ENCODE measurements at places on chromosomes 11 and 22.
A peak's percentile ranks its signal among the peaks of the same experiment; 100 is the strongest.

DNA sequence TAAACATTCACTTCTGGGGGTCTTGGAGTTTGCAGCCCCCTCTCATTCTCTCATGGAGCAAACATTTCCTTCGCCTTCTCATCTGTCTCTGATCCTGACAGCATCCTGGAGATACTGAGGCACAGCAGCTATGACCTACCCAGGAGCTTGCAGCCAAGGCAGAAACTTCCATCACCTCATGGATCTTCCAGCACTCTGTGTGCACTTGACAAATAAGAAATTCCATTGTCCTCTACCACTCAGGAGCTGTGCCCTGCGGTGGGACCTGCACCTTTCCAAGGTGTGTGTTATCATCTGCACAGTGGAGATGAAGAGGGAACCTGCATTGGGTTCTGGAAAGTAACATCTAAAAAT, 49.1 kb downstream of the GGTLC2 start:
- no peak for DNase-seq

GRCh38 chr22:36104988-36105387, 55.6 kb downstream of the APOL3 start:
- no peak for DNase-seq

DNA sequence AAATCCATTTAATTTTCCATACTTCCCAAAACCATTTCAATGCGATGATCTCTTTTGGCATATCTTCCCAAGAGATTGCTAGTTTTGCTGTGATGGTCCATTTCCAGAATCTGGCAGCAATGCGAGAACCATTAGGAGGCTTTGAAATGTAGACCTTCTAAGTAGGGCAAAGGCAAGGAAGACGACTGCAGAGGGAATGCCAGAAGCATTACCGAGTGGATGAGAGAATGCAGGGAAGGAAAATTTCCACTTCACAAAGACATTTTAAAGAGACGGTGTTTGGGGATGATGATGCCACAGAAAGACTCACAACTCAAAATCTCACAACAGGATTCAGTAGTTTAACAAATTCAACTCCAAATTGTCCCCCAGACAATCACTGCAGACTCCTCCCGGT, 471 bp upstream of the CEP126 start:
- DNase-seq, result no peak

DNA sequence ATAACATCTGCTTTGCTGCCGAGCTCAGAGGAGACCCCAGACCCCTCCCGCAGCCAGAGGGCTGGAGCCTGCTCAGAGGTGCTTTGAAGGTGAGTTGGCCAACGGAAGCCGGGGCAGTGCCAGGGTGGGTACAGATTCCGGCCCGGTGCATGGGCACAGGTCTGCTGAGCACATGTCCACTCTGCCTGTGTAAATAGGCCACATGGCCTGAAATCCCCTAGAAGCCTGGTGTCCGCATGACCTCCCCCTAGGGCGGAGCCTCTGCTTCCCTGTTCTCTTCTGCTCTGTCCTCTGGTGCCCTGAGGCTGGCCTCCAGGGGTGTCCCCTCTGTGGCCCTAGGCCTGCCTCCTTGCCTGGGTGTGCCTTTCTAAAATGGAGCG, 19.6 kb upstream of the TXNRD2 start:
- no peak for DNase-seq

DNA sequence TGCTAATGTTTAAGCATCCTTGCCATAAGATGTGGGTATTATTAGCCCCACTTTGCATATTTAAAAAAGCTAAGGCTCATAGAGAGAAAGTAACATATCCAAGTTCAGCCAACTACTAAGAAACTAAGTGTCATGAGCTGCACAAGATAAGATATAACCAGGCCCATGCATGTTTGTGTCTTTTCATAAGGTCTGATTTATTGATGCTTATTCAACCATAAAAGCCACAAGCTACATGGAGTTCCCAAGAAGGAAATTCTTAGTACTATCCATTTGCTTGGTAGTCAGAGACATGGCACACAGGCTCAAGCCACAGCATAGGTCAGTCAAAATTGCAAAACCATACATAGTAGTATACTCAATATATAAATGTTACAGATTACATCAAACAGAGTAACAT, 488.5 kb downstream of the SOX6 start:
- no peak for DNase-seq

DNA sequence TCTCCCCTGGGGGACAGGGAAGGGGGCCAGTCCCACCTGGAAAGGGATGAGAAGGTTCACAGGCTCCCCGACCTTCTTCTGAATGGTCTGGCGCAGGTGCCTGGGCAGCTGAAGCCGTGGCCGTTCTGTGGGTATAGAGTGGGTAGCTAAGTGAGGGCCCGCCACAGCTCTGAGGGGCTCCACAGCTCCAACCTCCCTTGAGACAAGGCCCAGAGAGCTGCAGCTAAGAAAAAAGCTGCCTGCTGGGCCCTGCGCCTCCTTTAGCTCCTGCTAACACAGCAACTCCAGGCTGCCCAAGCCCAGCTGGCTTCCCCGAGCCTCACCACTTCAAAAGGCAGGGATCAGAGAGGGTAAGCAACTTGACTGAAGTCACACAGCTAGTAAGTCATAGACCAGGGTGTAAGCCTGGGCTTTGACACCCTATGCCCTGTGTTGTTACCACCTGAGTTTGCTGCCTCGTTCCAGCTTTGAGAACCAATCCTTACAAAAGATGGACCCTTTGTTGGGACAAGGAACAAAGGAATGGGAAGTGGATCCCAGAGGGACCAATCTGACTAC, 18.5 kb downstream of the MYBPC3 start:
- DNase-seq, result no peak

DNA sequence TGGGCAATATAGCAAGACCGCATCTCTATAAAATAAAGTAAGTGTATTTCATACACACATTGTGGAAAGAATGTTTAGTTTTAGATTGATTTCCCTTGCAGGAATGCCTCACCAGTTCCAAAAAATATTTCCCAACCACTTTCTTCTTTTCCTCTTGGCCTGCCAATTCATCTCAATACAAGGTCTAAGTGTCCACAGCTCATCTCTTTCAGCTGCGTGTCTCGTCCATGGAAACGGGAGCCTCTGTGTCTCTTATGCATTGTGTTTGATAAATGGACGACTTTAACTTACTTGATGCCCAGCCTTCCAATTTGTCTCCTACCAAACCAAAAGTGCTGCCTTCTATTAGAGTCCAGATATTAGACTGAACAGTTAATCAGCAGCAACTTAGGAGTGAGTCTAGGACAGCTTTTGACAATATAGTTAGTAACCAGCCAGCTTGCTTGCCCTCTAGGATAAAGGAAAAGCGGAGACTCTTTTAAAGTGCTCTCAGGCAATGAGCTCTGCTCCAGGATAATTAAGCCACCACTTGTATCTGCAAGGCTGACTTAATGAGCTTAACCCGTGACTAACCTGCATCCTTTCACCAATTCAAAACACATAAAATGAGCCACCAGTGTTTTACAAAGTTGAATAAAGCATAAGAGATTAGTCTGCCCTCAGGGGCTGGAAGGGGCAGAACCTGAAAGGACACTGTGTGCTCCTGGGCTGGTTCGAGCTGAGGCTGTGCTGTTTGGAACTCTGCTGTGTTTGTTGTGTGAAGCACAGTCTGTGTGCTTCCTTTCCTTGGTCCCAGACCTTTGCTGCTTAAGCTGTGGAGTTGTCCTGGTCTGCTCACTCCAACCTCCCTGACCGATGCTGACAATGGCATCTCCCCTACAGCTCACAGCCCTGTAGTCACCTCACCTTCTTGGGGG, 27.5 kb downstream of the FBXO7 start:
- no peak for DNase-seq

- peak; percentile 24 for DNase-seq
Measured at GRCh38 chr11:116691771-116692177, 81.0 kb downstream of the BUD13 start.

DNA sequence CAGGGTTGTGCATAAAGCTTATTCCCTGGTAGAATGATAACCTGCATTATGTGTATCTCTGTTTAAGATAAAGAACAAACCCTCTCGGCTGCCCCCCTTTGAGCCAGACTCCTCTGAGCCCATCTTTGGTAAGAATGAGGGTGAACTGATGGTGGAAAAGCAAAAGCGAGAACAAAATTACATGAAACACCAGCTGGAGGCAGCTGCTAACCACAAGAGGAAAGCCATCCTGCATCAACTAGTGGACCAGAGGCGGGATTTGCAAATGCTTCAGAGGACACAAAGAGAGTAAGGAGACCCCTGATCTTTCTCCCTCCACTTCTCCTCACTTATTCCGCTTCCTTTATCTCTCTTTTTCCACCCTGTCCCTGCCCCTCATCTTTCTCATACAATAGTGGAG, 40.3 kb downstream of the CCDC81 start:
- no peak for DNase-seq

- DNase-seq, result no peak
Measured at GRCh38 chr22:47283616-47284270, 521.3 kb downstream of the TBC1D22A start.

DNA sequence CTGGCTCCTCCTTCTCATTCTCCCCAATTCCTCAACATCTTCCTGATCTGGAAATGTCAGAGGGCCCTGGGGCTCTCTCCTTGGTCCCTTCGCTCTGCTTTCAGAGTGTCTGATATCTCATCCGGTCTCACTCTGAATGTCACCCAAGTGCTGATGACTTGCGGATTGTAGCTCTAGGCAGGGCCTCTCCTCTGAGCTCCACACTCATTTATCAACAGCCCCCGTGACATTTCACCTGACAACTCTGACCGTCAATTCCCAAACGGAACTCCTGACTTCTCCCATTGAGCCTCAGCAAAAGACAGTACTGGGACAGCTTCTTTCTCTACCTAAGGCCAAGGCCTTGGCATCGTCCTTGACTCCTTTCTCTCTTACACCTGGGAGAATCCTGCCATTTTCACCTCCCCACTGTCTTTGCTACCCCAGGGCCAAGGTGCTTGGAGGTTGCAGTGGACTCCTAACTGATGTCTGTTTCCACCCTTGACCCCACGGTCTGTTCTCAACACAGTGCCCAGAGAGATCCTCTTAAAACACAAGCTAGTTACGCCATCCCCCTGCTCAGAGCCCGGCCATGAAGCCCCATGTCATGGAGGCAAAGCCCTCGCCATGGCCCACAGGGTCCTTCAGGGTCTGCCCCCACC, 57.5 kb upstream of the THY1 start:
- no peak for DNase-seq

DNA sequence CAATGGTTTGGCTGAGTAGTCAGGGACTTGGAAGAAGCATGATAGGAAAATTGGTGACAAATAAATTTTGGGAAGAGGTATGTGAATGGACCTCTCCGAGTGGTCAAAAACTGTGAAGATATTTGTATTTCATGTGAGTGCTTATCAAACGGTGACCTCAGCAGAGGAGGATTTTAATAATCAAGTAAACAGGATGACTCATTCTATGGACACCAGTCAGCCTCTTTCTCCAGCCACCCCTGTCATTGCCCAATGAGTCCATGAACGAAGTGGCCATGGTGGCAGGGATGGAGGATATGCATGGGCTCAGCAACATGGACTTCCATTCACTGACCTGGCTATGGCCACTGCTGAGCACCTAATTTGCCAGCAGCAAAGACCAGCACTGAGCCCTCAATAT, 21.2 kb downstream of the MS4A4E start:
- no peak for DNase-seq

DNA sequence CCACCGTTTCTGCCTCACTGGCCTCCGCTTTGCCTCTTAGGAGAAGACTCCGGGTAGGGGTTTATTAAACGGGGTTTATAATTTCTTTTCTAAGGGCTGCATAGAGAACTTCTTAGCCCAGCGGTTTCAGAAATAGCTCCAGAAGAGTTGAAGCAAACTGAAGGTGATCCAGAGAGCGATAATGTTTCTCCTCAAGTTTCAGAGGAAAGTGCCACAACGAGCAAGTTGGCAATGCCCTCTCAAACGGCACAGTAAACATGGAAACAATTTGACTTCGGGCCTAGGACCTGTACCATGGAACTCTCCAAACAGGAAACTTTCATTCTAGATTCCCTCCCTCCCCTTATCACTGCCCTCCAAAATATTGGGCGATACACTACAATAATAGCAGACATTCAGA, 1.0 kb downstream of the ADSL start:
- DNase-seq, result no peak

GRCh38 chr22:46428602-46429324, 93.2 kb downstream of the TRMU start:
- DNase-seq, result no peak

DNA sequence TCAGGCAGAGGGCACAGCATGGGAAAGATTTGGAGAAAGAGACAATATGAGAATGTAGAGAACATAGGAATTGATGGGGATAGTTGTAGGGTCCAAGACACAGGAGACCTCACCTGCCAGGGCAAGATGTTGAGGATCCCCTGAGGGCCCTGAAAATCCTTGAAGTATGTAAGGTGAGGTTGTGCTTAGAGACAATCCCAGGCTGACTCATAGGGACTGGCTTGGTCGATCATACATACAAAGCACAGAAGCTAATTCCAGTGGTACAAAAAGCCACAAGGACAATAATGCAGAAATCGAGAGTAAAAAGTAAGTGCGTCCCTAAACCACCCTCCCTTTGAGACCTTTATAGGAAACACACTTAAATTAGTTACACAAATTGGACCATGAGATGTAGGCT, 468.2 kb downstream of the MIAT start:
- DNase-seq, result no peak

DNA sequence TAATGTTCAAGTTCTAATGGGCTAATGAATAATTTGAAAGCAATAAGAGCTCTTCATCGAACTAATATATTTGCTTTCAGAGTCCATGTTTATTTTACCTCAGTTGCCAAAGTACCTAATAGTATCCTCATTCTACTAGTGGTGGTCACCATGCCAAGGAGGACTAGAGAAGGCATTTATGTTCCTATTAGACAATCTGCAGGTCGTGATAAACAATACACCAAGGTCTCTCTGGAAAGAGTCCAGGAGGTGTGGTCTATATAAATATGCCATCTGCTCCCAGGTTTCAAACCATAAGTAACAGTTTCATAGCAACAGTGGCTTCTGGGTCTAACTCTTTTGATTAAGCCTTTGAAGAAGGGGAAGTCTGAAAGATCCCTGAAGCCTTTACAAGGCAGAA, 42.9 kb downstream of the ARFGAP3 start:
- DNase-seq, result peak; percentile 41

DNA sequence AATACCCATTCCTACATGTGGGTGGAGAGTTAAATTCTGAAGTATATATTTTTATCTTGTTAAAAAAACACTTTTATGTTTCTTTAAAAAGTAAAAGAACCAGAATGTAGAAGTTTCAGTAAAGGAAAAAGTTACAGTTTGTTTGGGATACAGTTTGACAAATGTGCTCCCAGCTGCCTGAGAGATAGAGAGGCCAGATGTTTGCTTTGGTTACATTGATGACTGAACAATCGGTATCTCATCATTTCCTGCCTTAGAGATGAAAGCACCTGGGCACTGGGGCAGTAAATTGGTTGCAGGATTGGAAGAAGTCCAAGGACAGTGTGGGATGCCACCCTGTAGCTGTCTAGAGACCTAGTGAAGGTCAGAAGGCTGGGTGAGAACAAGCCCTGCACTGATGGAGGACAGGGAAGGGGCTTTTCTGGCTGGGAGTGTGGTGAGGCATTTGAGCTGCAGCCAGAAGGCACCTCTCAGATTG, 16.6 kb downstream of the MED15 start:
- DNase-seq, result peak; percentile 21

- peak; percentile 49 for DNase-seq
Measured at GRCh38 chr11:96014217-96014616, 90.3 kb upstream of the MTMR2 start.

Measured in fibroblast of pulmonary artery (primary cell).